Colonic mucosa (tissue), 4 donors: ENCODE measurements at places on chromosomes 7 and 10. TPM values are rescaled to one million over a fixed set of nuclear protein-coding genes. Genes with fewer than 3 reads are reported as not detected.
A peak's percentile ranks its signal among the peaks of the same experiment; 100 is the strongest.

DNA sequence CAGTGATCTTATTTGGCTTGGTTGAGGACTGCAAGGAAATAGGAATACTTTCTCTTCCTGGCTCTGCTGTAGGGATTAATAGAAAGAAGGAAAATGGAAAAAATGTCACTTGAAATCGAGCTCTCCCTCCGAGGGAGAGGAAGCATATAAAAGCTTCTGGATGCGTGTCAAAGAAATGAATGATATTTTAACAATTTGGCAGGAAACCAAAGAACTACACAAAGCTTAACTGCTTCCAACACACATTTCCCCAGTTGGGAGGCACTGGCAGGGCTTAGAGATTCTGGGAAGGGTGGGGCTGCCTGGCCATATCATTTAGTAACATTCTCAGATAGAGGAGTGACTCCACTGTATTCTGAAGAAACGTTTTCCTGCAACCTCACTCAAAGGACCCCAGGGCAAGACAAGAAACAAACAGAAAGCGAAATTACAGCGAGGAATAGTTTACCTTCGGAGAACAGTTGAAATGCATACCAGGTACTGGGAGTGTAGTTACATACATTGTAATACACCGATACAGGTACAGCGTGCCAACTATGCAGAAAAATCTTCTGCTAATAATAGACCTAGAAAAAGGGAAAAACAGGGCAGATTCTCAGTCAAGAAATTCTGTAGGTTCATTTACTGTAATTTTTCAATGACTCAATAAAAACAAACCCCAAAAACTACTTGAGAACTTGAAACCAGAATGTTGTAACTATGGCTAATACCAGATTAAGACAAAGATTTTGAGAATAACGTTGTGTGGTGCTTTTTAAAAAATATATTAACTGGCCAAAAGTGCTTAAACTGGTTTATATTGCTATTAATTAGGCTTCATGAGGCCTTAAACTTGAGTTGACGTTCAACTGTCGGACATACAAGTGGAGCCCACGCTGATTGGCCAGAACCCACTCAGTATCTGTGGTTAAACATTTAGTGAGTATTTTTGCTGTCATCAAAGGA lies 75.7 kb upstream of the ASAH2 start:
- no peak overlapping the region for H3K4me3 ChIP-seq
- peak overlapping the region; percentile 37 for H3K27ac ChIP-seq
- H3K4me1 ChIP-seq, result peaks cover 3% of the 10 kb centered on the region
- H3K36me3 ChIP-seq, result no peaks in the 10 kb centered on the region
- H3K27me3 ChIP-seq, result no peaks in the 10 kb centered on the region
- DNase-seq, result no peak

- no peak overlapping the region for H3K4me3 ChIP-seq
- H3K36me3 ChIP-seq, result no peaks in the 10 kb centered on the region
- H3K4me1 ChIP-seq, result no peaks in the 10 kb centered on the region
- DNase-seq, result no peak
- no peak overlapping the region for H3K27ac ChIP-seq
- no peaks in the 10 kb centered on the region for H3K27me3 ChIP-seq
Measured at GRCh38 chr7:122789156-122789555, 86.4 kb upstream of the RNF148 start.

- DNase-seq, result peak; percentile 86
- H3K27ac ChIP-seq, result peak overlapping the region; percentile 88
- no peaks in the 10 kb centered on the region for H3K27me3 ChIP-seq
- no peaks in the 10 kb centered on the region for H3K36me3 ChIP-seq
- peaks cover 6% of the 10 kb centered on the region for H3K4me1 ChIP-seq
Measured at GRCh38 chr10:50972591-50972990, 87.2 kb upstream of the A1CF start.

- H3K36me3 ChIP-seq, result no peaks in the 10 kb centered on the region
- H3K27ac ChIP-seq, result no peak overlapping the region
- no peak overlapping the region for H3K4me3 ChIP-seq
- H3K4me1 ChIP-seq, result no peaks in the 10 kb centered on the region
Measured at GRCh38 chr10:25393621-25394020, 218.8 kb downstream of the GPR158 start.

The SDK1 gene
- 1.3 TPM for total RNA-seq

DNA sequence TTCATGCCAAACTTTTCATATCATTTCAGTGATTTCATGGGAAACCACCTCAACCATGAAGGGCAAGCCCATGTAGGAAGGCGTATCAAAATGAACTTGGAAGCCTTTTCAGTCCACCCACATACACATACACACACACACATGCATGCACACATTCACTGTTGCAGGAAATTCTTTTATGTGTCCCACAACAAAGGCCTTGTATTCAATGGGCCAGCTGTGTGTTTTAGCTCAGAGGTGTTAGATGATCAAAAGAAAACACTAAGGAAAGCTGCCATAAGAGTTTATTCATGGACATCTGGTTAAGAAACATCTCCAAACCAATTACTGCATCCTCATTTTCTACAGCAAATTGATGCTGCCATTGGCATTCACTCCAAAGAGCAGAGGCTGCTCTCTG lies 74.4 kb upstream of the STK17A start:
- no peak overlapping the region for H3K27ac ChIP-seq
- H3K36me3 ChIP-seq, result no peaks in the 10 kb centered on the region
- H3K4me3 ChIP-seq, result no peak overlapping the region
- no peak for DNase-seq
- no peaks in the 10 kb centered on the region for H3K4me1 ChIP-seq
- H3K27me3 ChIP-seq, result no peaks in the 10 kb centered on the region

The TRPV5 gene
- total RNA-seq, result not detected

DNA sequence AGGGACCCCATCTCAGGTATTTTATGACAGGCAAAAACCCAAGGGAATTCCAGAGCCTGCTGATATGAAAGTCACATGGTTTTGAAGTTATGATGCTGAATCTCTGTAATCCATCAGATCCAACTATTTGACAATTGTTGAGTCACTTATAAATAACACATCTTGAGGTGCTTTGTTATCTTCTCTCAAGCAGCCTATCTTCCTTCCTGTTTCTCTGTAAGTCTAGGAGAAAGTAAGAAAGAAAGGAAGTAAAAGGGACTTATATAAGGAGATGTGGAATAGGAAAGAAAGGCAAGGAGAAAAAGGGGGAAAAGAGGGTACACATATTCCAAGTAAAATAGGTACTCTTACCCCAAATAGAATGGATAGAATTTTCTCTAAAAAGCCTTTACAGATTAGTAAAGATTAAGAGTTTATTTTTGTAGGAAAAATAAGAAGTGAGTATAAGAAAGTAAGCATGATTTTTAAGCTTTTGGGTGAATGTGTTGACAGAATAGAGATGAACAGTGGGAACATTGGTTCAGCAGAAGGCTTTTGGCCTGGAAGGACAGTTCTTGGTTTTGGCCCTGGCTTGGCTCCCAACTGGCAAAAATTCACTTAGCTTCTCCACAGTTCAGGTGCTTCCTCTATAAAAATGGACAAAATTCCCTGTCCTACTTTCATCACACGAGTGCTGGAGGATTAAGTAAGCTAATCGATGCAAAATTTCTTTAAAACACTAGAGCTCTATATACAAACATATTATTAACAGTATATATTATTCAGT lies 39.6 kb upstream of the ANK3 start:
- no peaks in the 10 kb centered on the region for H3K4me1 ChIP-seq
- no peak overlapping the region for H3K4me3 ChIP-seq
- no peak for DNase-seq
- no peak overlapping the region for H3K27ac ChIP-seq
- no peaks in the 10 kb centered on the region for H3K27me3 ChIP-seq
- no peaks in the 10 kb centered on the region for H3K36me3 ChIP-seq

DNA sequence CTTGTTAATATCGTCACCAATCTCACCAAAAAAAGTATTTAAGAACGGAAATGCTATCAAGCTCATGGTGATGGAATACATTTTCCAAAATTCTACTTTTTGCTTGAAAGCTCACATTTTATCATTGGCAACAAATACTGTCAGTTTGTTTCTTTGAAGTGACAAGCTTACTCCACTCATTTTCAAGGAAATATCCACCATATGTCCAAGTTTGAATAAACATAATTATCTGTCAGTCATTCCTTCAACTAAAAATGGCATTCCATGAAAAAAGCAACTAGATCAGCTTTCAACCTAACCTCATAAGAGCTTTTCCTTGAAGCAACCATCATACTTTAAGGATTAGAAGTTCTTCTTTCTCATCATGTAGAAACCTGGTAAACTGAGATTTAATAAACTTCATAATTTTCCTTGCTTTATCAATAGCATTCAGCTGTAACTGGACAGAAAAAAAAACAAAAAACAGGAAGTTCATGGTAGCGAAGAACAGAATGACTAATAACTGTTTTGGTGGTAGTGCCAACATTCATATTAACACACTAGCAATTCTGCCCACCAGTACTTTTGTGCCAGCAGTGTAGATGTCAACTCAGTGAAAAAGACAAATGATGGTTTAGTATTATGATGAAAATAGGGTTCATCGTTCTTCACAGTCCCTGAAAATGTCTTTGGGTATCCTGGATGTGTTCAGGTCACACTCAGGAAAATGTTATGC lies 764.9 kb downstream of the GRM8 start:
- H3K4me3 ChIP-seq, result no peak overlapping the region
- H3K27me3 ChIP-seq, result no peaks in the 10 kb centered on the region
- H3K36me3 ChIP-seq, result no peaks in the 10 kb centered on the region

The HMX2 gene
- total RNA-seq, result 0.13 TPM

DNA sequence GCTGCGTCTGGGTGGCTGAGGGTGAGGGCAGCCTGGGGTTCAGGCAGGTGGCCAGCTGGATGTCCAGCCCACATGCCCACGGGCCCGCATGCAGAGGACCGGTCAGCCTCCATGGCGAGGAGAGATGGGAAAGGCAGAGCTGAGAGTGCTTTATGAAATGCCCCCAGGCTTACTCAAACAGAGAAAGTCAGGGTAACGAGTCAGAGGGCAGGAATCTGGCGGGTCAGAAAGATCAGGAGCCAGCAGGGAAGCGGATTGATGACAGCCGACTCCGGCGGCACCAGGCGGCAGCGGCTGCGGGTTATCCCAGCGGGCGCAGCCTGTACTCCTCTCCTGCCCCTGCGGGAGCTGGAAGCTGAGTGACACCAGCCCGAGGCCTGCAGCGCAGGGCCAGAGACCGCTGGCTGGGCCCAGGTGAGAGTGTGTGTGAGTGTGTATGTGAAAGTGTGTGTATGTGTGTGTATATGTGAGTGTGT lies 13.4 kb downstream of the SLC13A4 start:
- H3K27me3 ChIP-seq, result no peaks in the 10 kb centered on the region

The LEP gene
- total RNA-seq, result not detected

The CCDC172 gene
- total RNA-seq, result not detected

GRCh38 chr7:55794527-55794926 lies 68.0 kb downstream of the SEPTIN14 start:
- H3K4me1 ChIP-seq, result no peaks in the 10 kb centered on the region
- no peaks in the 10 kb centered on the region for H3K27me3 ChIP-seq
- H3K36me3 ChIP-seq, result no peaks in the 10 kb centered on the region
- no peak overlapping the region for H3K4me3 ChIP-seq
- no peak for DNase-seq

- no peaks in the 10 kb centered on the region for H3K27me3 ChIP-seq
- no peak overlapping the region for H3K27ac ChIP-seq
- H3K4me3 ChIP-seq, result no peak overlapping the region
- H3K4me1 ChIP-seq, result no peaks in the 10 kb centered on the region
Measured at GRCh38 chr10:76479103-76479790, 1047.8 kb downstream of the LRMDA start.

The OR2A25 gene
- total RNA-seq, result not detected

The CFAP43 gene
- 0.49 TPM for total RNA-seq

GRCh38 chr7:25359471-25360059 lies 131.3 kb upstream of the NPVF start:
- no peaks in the 10 kb centered on the region for H3K36me3 ChIP-seq
- H3K27me3 ChIP-seq, result no peaks in the 10 kb centered on the region
- no peak overlapping the region for H3K27ac ChIP-seq
- DNase-seq, result no peak
- no peak overlapping the region for H3K4me3 ChIP-seq

The ERVW-1 gene
- not detected for total RNA-seq

- H3K27ac ChIP-seq, result no peak overlapping the region
- H3K4me1 ChIP-seq, result no peaks in the 10 kb centered on the region
- H3K36me3 ChIP-seq, result no peaks in the 10 kb centered on the region
- no peaks in the 10 kb centered on the region for H3K27me3 ChIP-seq
- H3K4me3 ChIP-seq, result no peak overlapping the region
Measured at GRCh38 chr7:31791881-31792280, 104.9 kb downstream of the PPP1R17 start.

GRCh38 chr7:49669692-49670260 lies 103.7 kb upstream of the VWC2 start:
- no peak for DNase-seq
- no peak overlapping the region for H3K4me3 ChIP-seq
- no peaks in the 10 kb centered on the region for H3K36me3 ChIP-seq
- no peak overlapping the region for H3K27ac ChIP-seq

- H3K4me1 ChIP-seq, result no peaks in the 10 kb centered on the region
- no peak for DNase-seq
- no peaks in the 10 kb centered on the region for H3K27me3 ChIP-seq
- H3K27ac ChIP-seq, result no peak overlapping the region
- no peak overlapping the region for H3K4me3 ChIP-seq
Measured at GRCh38 chr10:94173594-94173993, 179.9 kb downstream of the PLCE1 start.

DNA sequence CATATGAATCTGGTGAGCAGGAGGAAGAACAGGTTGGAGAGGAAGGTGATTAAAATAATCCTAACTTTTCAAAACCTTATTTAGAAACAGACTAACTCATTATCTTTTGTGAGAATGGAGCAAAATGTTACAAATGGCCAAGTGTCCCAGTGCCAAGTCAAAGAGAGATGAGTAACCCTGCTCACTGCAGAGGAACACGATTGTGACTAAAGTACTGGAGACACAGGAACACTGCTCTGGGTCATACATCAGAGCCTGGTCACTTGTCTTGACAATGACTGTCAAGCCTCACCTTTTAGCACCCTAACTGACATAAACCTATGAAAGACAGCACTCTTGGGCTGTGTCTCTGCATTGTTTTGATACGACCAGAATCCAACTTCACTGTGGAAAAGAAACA lies 108.8 kb downstream of the SGMS1 start:
- H3K27me3 ChIP-seq, result no peaks in the 10 kb centered on the region
- peaks cover 5% of the 10 kb centered on the region for H3K4me1 ChIP-seq
- H3K27ac ChIP-seq, result no peak overlapping the region
- no peak for DNase-seq
- no peak overlapping the region for H3K4me3 ChIP-seq

DNA sequence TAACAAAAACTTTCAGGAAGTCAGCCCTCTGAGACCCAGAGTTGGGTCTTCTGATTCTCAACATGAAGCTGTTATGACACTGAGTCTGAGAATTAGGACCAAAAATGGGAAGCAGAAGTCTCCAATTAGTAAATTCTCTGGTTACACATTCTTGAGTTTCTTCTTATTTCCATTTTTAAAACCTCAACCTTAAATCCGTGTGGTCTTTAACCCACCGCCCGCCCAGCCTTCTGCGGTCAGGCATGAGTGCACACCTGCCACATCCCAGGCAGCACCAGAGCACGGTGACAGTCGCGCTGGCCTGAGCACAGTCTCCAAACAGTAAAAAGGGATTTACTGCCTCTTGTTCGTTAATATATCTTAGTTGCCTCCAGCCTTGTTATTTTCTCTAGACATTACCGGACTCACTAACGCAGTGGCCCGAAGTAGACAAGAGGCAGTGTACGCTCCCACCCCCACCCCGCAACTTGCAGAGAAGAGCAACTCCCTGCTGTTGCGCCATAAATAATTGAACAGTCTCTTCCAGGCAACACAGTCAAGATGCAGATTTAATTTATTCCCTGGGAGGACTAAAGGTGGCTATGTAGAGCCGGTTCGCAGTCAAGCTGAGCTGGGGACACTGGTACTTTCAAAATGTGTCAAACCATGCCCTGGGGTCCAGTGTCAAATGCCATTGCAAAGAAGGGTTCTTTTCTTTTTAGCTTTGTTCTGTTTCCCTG lies 147.0 kb upstream of the CELF2 start:
- H3K27me3 ChIP-seq, result no peaks in the 10 kb centered on the region
- H3K36me3 ChIP-seq, result no peaks in the 10 kb centered on the region
- no peaks in the 10 kb centered on the region for H3K4me1 ChIP-seq
- no peak overlapping the region for H3K27ac ChIP-seq
